ENCODE measurements at places on chromosomes 2 and 18.

DNA sequence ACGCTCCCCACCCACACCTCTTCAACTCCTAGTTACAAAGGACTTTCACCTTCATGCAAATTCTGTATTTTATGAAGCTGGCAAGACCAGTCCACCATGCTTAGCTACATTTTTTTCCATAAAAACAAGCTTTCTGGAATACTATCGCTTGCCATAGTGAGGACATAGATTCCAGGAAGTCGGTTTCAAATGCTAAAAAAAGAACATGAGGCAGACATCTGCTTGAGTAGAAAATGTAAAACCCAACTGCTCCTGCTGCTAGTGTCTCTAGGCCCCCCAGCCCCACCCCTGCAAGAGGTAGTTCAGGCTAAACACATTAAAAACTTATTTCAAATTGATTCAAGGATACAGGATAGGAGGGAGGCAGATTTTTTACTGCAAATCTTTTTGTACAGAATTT is 148.9 kb downstream of the SMAD2 start:
- no peak for DNase-seq

DNA sequence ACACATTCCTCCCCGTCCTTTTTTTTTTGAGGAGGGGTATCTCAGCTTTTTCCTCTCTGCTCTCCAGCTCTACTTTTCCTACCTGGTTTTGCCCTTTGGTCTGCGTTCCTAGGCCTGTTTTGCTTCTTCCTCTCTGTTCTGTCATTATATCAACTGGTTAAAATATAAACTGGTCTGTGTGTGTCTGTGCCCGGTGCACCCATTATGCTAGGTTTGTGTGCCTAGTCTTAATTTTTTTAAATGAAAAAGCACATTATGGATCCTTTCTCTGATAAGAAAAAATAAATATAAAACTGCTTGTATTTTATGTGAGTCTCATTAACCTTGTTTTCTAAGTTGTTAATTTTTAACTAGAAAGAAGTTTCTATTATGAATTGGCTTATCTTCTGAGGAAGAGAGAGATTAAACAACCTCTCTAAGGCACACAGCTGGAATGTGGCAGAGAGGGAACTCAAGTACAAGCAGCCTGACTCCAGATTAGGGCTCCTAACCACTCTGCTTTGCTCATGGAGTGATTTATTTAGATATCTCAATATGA is 17.4 kb downstream of the SLC38A11 start:
- no peak for DNase-seq

DNA sequence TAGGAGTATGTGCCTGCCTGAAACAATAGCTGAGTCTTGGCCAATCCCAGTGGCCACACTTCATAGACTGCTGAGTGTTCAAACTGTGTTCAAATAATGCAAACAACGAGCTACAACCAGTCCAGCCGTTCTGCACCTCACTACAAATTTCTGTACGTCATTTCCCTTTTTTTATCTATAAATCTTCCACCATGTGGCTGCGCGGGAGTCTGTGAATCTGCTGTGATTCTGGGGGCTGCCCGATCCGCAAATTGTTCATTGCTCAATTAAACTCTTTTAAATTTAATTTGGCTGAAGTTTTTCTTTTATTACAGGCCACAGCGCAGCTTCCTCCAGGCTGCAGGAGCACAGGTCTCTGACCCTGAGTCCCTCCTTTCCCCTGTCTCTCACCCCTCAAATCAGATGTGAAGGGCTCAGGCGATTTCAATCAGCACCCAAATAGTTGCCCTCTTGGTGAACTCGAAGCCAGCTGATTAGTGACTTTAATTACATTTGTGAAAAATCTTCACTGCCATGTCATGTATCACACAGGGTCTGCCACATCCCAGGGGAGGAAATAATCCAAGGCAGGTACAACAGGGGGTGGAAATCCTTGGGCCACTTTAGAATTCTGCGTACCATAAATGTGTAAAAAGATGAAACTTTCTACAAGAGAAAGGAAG is 145.6 kb downstream of the NDUFA10 start:
- no peak for DNase-seq

GRCh38 chr2:79740879-79741443 is 228.1 kb downstream of the CTNNA2 start:
- no peak for DNase-seq

- no peak for DNase-seq
Measured at GRCh38 chr2:45300026-45300750, 290.9 kb upstream of the SIX2 start.

- DNase-seq = no peak
Measured at GRCh38 chr18:48615566-48616401, 77.0 kb downstream of the CTIF start.

- DNase-seq = no peak
Measured at GRCh38 chr2:227152093-227152766, 11.8 kb downstream of the COL4A4 start.

DNA sequence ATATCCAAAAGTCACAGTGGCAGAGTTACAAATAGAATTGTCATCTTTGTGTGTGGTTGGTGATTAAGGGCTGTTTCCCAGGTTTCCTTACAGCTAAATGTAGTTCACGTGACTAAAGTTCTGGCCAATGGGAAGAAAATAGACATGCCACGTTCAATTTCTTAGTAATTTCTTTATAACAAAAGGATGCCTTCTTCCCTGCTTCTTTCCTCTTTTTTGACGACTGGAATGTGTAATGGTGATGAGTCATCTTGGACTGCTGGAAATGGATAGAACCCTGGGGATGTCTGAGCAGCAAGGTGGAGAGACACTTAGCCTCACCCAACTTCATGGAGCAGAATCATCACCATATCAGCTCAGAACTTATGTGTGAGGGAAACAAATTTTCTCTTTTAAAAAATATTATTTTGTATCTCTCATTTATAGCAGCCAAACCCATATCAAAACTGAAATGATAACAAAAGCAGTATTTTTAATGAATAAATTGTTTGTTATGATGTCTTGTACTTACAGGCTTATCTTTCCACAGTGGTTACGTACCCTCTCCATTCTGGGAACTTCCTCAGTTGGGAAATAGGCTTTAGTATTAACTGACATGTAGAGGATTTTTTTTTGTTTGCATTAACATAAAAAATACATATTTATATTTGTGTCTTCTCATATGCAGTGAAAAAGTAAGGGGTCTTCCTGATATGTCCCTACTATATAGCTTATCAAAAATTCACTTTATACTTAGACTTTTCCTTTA is 91.1 kb upstream of the CDH2 start:
- no peak for DNase-seq

DNA sequence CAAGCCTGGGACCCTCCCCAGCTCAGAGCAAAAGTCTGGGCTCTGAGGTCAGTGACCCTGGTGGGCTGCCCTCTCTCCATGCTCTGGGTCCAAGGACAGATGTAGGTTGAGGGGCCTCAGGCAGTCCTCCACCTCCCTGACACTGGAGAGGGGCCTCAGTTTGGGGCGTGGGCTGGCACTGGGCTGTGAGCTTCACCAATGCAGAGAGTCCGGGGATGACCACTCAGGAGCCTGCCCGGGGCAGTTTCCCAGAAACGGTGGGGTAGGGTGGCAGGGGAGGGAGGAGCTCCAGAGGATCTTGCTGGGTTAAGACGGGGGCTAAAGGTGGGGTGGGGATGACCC is 40.5 kb upstream of the SMAD7 start:
- no peak for DNase-seq

GRCh38 chr2:68152681-68153347 is 4.9 kb upstream of the PNO1 start:
- DNase-seq = no peak

DNA sequence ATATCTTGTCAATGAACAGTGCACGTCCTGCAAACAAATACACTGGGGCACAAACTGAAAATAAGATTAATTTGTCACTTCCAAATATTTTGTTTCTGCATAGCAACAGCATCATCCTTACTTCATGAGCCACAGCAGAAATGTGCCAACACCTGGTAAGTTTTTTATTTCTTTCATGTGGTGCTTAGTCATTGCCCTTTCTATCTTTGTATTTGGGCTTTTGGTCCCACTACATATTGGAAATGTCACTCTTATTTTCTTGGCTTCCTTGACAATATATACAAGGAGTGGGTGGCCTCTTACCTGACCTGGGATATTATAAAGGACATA is 208.0 kb downstream of the RBM43 start:
- no peak for DNase-seq

GRCh38 chr2:36459725-36460137 is 104.2 kb downstream of the CRIM1 start:
- no peak for DNase-seq

DNA sequence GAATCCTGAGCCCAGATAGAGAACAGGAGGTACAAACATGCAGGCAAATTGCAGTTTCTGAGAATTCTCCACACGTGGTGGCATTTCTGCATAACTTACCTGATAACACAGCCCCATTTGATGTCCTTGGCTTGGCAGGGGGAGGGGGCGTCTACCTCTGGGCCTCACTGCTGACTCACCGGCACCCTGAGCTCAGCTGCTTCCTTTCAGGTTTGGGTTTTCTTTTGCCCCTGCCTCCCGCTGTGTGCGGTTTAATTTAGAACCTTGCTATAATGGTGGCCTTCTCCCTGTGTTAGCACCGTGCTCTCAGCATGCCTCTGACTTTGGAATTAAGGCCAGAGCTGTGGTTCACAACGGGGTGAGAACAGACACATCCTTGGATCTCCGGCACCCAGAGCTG is 4.4 kb downstream of the CTIF start:
- no peak for DNase-seq

DNA sequence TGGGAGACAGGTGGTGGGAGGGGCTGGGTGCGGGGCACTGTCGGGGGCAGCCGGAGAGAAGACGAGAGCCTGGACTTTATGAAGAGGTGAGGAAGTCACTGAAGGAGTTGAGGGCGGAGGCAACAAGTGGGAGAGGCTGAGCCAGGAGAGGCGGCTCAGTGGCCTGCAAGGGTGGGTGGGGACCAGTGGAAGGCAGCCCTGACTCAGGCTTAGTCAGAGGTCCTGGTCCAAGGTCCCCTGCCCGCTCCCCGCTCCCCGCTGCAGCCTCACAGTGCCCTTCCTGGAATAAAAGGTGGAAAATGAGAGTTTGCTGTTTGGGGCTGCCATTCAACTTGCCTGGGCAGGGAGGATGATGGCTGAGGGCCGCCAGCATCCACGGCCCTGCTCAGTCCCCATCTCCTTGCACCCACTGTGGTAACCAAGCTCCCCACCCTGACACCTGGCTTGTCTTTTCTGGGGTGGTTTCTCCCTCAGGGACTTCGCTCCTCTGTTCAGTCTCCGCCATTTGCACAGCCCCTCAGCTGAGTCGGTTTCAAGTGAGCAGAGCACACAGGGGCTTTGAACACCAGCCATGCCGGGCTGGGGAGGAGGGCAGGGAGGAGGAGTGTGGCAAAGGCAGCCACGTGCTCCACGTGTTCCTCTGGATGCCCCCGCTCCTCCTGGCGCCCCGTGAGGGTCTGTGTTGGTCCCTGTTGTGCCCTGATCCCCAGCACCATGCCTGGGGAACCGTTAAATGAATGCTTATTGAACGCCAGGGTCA is 13.7 kb upstream of the RALB start:
- DNase-seq = no peak

- no peak for DNase-seq
Measured at GRCh38 chr2:10475811-10476660, 27.9 kb upstream of the ODC1 start.
